ENCODE measurements at places on chromosomes 11 and 22.
A peak's percentile ranks its signal among the peaks of the same experiment; 100 is the strongest.

GRCh38 chr11:62600367-62601121, 1.1 kb downstream of the MTA2 start:
- no peak for DNase-seq

DNA sequence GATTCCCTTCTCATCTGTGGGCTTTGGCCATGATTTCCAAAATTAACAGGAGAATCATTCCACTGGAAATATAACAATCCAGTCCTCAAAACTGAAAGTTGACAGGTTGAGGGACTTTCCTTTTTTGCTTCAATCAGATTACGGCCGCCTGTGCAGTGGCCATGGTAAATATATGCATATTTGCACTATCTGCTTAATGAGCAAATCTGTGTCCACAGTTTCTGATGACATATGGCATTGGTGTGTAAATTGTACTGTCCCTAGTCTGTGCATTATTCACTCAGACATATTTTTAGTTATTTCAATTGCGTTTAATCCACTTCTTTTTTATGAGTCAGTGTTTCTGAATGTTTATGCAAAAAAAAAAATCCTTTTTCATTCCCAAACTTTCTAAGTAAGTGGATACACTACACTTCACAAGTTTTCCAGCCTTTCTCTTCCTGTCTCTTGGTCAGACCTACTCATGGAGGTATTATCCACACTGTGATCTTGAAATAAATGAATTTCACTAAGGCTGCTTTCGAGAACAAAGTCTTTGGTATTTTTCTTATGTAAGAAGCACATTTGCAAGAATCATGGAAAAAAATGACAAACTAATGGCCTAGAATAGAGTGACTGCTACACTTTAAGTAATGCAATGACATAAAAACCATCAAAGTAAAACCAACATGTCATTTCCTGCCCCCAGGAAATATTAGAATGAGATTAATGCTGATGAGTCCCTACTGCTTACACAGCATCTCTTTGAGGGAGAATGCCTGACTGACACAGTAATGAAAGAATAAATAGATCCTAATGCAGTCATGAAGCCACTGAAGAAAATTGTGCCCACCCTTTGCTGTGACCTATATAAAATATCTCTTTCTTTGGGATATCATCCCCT, 76.4 kb upstream of the MTNR1B start:
- DNase-seq, result no peak

GRCh38 chr11:78645226-78646202, 70.8 kb upstream of the NARS2 start:
- peak; percentile 75 for DNase-seq

DNA sequence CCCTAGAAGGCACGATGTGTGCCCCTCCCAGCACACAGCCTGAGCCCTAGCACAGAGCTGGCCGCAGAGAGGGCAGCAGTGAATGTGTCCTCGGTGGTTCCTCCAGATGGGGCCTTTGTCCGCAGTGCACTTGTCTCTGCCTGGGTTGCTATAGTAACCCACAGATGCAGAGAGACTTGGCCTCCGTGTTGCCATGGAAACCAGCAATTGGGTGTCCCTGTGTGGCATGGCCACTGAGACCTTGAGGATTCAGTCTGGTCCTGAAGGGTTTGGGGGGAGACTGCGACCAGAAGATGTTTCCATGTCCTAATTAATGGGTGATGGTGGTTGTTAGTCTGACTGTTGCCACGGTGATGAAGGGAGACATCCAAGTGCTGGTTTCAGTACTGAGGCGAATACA, 42.6 kb upstream of the TUB start:
- DNase-seq, result peak; percentile 49

GRCh38 chr22:37440875-37441274, 13.6 kb upstream of the ELFN2 start:
- DNase-seq, result no peak

- no peak for DNase-seq
Measured at GRCh38 chr11:2446590-2447252, 1.9 kb downstream of the KCNQ1 start.

- DNase-seq, result no peak
Measured at GRCh38 chr11:64776875-64777274, 1.5 kb downstream of the SF1 start.

- DNase-seq, result no peak
Measured at GRCh38 chr11:120132645-120133185, 5.2 kb downstream of the TRIM29 start.

GRCh38 chr11:83034673-83035014, 37.1 kb downstream of the RAB30 start:
- DNase-seq, result no peak

DNA sequence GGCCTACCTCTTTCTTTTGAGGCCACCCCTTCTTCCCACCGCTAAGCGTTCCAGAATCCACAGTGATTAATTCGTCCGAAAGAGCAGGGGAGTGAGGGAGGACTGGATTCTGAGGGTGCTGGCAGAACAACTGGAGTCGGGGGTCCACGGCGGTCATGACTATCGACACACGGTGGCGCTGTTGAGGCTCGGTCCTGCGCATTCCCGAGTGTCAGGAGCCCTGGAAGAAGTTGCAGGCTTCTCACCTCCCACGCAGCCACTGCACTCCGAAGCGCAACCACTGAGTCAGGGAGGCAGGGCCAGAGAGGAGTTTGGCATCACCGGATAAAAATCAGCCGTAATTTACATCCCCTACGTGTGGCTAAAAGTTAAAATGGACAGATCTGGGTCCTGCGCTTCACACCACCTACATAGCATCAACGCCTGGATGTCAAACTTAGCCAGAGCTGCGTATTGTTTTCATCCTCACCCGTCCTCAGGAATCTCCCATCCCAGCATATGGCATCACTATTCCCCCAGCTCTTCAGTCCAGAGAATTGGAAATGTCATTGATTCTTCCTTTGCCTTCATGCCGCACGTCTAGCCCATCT, 10.7 kb upstream of the CTSF start:
- DNase-seq, result peak; percentile 93

- no peak for DNase-seq
Measured at GRCh38 chr11:130882138-130882551, 34.1 kb downstream of the SNX19 start.

GRCh38 chr22:35437049-35437448, 37.1 kb downstream of the MCM5 start:
- DNase-seq, result no peak

- no peak for DNase-seq
Measured at GRCh38 chr22:29121124-29121523, 48.3 kb downstream of the KREMEN1 start.

- no peak for DNase-seq
Measured at GRCh38 chr11:106228996-106229395, 151.5 kb downstream of the AASDHPPT start.

DNA sequence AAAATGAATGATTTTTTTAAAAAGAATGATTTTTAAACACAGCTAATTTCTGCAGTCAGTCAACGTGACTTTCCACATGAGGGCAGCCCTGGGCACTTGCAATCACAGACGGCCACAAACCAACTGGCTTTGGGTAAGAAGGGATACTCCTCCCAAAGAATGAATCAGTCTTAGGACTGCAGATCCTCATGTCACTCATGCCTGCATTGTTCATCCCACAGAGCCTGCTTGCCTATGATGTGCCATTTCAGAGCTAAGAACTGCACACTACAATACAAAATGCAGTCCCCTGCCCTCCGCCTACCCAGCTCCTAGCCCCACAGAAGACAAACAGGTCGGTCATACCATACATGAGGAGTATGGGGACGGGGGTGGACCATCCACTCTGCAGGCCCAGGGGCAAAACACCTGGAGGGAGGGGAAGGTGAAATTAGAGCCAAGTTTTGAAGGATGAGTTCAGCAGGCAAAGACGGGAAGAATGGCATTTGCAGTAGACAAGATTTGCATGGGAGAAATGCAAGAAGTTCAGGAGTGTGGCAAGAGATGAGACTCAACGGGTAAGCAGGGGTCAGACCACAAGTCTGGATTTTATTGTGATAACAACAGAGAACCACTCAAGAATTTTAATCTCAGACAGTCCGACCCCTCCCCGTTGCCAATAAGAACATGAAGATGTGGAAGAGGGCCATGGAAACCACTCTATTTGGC, 24.7 kb downstream of the PACSIN2 start:
- DNase-seq, result no peak

DNA sequence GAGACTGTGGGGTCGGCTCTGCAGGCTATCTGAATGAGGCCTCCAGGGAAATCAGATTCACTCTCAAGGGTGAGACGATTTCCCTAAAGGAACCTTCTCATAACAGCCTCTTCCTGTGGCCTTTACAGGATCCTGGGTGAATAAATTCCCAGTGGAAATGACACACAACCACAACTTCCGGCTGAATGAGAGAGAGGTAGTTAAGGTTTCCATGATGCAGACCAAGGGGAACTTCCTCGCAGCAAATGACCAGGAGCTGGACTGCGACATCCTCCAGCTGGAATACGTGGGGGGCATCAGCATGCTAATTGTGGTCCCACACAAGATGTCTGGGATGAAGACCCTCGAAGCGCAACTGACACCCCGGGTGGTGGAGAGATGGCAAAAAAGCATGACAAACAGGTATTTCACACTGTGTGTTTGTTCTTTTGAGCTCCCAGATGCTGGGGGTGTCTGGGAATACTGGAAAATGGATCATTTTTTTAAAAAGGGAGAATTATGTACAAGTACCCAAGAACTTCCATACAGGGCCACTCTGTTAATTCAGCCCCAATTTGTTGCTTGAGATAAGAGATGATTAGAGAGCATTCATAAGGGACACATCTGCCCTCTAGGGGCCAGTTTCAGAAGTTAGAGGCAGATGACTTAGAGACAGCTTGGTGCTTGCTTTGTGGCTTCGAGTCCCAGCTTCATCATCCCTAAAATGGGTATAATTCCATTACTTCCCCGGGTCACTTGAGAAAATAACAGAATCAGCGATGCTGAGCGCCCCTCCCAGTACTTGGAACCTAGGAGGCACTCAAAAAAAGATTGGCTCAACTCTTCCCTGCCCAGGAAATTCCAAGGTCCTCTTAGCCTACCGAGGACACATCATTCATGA, 10.2 kb downstream of the SERPIND1 start:
- peak; percentile 34 for DNase-seq

- no peak for DNase-seq
Measured at GRCh38 chr11:70738661-70739060, 340.3 kb downstream of the CTTN start.

DNA sequence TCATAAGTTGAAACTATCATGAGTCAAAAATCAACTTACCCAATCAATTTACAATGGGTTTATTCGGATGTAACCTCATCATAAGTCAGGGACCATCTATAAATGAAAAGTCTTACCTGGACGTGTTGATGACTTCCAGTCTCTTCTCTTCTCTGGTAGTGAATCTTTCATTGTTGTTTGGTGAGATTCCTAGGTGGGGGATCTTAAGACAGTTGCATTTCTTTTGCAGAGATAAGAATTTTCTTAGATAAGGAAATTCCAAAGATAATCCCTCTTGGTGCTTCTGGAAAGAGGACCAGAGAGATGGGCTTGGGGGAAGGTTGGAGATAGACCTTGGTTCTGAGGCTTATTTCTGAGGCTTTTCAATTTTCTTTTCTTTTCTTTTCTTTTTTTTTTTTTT, 21.3 kb upstream of the BACE1-AS start:
- no peak for DNase-seq
